CD4-positive, alpha-beta T cell treated with Interleukin-17A for 1 hour (primary cell): ENCODE measurements at places on chromosomes 7 and 10.

- DNase-seq: no peak
These were observed 4.2 kb downstream of the VSTM2A start for GRCh38 chr7:54546081-54546985.

- peak; percentile 8 for DNase-seq
These were observed 65.3 kb downstream of the TET1 start for GRCh38 chr10:68625316-68625921.

- DNase-seq: no peak
These were observed 135.8 kb upstream of the CXCL12 start for GRCh38 chr10:44520651-44521050.

DNA sequence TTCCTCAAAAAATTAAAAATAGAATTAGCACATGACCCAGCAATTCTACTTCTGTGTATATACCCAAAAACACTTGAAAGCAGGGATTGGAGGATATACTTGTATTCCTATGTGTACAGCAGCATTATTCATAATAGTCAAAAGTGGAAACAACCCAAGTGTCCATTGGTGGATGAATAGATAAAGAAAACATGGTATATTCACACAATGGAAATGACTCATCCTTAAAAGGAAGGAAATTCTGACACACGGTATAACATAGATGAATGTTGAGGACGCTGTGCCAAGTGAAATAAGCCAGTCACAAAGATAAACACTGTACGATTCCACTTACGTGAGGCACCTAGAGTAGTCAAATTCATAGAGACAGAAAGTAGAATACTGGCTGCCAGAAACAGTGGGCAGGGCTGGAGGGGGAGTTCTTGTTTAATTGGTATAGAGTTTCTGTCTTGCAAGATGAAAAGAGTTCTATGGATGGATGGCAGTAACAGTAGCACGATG is 26.6 kb upstream of the KAT6B start:
- no peak for DNase-seq

DNA sequence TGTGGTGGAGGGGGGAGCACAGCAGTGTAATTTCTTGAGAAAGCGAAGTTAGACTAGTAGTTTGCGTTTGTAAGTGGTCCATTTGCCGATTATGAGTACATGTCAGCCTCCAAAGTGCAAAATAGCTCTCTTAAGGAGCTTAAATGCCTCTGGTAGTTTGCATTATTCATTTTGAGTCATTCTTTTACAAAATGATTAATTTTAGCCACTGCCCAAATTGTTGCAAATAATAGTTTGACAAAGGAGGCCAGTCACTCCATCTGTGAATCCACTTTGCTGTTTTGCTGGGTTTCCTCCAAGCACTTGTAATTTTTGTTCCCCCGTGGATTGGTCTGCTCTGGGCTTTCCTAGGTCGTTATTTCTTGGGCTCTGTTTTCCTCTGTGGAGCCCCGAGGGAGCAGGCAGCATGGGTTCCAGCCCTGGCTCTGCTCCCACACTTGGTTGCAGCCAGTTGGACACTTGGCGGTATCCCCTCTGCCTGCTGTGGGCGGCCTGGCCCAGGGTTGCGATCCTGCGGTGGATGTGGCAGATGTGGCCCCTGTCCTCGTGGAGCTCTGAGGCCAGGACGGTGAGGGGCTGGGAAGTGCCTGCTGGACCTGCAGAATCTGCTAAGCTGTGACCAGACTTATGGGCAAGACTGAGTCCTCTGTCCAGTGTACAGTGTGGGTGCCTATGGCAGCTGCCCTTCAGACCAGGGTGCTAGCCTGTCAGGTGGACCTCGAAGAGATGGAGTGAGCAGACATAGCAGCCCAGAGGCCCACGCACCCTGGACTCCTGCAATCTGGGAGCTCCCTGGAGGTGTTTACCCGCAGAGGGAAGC is 129.1 kb upstream of the BTBD16 start:
- no peak for DNase-seq

DNA sequence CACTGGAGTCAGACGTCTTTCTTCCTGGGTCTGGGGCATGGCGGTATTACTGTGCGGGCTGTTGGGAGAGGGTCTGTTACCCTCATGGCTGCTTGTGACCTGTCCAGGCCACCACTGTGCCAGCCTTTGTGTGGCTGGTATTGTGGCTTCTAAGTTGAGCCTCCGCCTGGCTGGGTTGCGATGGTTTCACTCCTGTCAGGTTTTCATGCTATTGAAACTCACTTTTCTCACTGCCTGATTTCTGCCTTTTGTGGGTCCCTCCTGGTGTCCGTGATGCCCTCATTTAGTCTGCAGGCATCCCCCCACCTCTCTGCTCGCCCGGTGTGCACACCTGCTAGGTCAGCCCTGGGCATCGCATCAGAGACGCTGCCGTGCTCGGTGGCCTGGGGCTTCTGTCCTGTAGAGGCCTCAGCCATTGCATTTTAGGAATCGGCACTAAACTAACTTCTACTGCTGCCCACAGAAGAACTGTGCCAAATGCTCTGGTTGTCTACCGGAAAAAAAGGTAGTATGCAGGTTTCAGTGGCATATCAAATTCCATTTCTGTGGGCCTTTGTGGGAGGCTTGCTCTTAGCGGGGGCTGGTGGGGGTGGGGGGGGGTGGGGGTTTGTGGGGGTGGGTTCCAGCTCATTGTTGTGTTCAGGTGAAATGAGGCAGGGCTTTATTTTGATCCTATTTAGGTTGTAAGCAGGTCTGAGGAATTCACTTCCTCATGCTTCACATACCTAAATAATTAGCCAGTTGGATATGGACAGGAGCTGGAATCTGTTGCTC is 64.3 kb downstream of the MGMT start:
- no peak for DNase-seq

DNA sequence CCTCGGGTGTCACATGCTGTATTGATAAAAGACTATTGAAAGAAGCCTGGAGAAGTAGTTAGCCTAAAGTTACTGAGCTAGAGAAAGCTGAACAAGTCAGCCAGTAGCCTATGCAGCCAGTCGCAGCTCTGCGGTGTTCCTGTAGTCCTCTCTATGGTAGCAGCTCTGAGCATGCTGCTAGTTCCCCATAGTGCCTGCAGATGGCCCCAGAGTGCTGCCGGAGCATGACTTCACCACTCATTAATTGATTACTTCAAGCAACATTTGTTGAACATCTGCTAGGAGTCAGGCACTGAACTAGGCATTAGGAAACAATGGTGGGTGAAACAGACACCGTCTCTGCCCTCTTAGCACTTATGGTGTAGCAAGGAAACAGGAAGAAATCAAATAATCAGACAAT is 422.7 kb downstream of the SORCS3 start:
- no peak for DNase-seq

DNA sequence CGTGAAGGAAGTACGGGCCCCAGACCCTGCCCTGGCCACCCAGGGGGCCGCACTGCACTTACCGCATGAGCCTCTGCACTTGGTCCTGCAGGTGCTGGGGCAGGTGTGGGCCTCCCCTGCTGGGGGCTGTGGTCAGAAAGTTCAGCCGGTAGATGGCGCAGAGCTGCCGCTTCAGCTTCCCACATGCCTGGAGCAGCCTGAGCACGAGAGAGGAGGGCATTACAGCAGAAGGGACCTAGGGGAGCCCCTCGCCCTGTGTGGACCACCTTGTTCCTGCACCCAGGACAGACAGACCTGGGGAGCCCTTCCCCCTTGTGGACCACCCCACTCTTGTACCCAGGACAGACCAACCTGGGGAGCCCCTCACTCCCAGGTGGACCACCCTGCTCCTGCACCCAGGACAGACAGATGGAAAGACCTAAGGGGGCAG is 8.7 kb upstream of the PYROXD2 start:
- DNase-seq: no peak

- DNase-seq: no peak
These were observed 100.5 kb upstream of the PPIF start for GRCh38 chr10:79246606-79247275.

DNA sequence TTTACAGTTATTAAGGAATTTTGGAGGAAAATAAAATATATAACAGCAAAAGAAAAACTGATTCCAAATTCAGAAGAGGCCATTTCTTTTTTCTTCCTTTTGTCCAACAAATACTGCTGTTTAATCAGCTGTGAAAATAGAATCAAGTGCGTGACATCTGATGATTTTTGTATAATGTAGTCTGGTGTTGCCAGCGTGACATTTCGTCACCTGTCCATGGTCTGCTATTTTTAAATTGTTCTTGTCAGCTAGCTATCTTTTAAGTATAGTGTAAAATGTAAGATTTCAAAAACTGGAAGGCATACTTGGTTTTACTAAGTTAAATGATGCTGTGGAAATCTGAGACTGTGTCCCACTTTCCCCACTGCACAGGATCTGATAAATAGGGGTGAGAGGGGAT is 105.9 kb downstream of the CPEB3 start:
- DNase-seq: no peak

DNA sequence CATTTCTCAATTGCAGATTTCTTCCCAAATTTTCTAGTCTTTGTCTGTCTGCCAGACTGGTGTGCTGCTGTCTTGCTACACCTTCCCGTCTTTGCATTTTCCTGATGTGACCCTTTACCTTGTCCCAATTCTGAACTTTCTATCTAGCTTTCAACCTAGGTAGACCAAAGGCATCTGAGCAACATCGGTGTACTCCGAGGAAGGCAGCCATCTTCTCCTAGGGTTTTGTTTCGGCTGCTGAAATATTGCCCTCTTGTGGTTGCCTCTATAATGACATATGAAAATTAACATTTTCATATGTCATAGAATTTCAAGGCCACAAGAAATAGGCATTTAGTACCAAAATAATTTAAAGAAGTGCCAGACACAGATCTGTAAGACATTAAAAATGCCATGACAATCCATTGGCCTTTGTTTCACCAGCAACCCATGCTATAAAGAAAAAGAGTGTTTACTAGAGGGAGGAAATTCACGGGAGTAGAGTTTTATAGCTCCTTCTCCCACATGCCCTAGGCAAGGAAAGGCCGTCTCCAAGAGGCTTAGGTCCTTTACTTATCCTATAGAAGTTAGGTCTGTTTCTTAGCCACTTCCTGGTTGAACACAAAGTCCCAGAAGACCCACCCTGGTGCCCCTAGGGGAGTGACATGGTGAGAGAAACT is 23.4 kb downstream of the OR9A2 start:
- DNase-seq: peak; percentile 77

GRCh38 chr10:86654411-86655172 is at the start of gene OPN4:
OPN4 (plus strand) TSS chr10:86654547; CDS start chr10:86654784, 237 bp downstream.
- DNase-seq: no peak

DNA sequence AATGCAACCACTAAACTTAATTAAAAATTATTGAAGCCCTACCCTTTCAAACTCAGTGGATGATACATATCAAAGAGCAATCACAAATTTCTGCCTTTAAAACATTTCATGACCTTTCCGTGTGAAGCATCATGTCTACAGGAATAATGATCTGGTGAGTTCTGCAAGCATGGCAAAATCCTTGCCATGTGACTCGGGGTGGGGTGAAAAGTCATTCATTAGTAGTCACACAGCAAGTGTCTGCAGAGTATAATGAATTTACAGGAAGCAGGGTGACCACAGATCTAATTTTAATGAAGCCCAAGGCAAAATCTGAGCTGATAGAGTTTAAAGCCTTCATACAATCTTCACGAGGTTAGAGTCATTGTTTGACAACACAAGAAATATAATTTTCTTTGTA is 351.9 kb downstream of the THSD7A start:
- DNase-seq: no peak

DNA sequence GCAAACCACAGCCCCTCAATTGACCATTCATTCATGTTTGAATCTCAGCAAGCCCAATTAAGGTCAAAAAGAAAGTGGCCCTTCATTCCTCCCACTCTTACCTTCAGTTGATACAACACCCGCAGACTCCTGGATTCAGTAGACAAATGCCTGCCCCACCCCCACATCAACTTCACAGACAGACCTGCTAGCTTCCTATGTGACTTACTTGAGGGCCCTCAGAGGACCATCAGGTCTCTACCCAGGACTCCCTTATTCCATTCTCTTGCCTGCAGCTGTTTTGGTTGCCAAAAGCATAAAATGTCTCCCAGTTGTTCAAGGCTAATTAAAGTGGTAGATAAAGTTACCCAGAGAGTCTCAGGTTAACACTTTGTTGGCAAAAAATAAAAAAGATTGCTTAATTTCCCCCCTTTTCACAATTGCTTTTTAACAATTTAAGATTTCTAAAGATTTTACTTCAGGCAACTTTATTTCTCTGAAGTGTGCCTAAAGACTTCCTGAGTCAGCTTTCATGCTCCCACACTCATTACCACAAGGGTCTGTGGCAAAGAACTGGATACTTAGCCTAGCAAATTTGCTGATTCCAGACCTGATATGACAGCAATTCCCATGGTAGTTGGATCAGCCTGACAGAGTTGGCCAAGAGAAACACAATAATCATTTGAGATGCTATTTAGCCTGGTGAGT is 3.3 kb upstream of the MTERF1 start:
- no peak for DNase-seq

DNA sequence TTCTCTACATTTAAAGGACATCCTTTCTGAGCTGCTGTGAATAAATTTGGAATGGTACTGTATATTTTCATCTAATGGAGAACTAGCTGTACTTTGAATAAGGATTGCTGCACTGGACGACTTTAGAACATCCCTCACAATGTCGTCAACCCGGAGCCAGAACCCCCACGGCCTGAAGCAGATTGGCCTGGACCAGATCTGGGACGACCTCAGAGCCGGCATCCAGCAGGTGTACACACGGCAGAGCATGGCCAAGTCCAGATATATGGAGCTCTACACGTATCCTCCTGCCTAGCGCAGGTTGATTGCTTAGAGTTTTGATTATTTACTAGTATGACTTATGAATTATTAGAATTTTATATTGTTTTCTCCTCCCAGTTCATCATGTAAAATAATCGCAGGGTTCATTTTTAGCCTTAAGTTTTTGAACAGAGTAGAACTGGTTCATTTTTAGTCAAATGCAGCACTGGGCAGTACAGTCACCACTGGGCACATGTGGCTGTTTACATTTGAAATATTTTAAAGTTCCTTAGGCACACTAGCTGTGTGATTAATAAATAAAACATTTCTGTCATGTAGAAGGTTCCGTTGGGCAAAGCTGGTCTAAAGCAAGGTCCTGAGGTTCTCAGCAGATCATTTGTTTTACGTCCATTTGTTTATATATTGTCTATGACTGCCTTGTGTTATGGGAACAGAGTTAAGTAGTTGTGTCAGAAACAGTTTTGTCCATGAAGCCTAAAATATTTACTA is 31.5 kb downstream of the CUL1 start:
- DNase-seq: no peak

GRCh38 chr7:1170741-1171501 is 10.9 kb upstream of the ZFAND2A start:
- no peak for DNase-seq

- peak; percentile 85 for DNase-seq
These were observed at the start of gene IDE for GRCh38 chr10:92573798-92574547. IDE (minus strand) TSS chr10:92574093; CDS start chr10:92574019, 74 bp downstream.

GRCh38 chr10:18290651-18291313 is 150.6 kb downstream of the CACNB2 start:
- no peak for DNase-seq
